BJ (cell line): ENCODE measurements at places on chromosomes 16 and 17.

GRCh38 chr17:59830846-59831486 is 61.8 kb downstream of the TUBD1 start:
- DNase-seq = no peak

GRCh38 chr17:58327363-58328194 is 1.0 kb downstream of the TSPOAP1 start:
- no peak for DNase-seq

DNA sequence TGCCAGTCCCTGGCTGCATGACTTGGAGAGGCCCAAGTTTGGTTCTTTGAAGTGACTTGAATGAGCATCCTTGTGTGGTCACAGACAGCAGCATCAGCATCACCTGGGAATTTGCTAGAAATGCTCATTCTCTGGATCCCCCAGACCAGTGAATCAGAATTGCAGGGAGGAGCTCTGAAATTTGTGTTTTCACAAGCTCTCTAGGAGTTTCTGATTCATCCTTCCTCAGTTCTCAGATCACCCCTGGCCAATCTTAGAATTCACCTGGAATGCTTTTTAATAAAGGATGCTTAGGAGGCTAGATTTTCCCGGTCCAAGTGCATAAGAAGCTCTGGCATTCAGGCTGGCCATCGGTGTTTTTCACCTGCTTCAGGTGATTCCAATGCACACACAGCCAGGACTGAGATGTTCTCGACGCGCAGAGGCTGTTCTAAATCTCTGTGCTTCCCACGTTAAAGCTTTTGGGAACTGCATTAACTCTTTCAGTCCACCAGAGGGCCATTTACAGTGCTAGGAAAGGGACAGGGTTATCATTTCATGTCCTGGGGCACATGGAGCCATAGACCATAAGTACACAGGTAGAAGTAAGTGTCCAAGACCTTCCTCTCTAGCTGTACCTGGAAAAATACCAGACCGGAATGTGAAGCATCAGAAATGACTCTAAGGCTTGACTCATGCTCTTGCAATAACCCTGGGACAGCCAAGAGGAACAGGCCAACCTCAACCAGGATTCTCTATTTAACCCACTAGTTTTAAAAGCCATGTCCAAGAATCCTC is 85.7 kb upstream of the XYLT1 start:
- DNase-seq = no peak

GRCh38 chr17:38569701-38570512 is 35.8 kb downstream of the SRCIN1 start:
- no peak for DNase-seq

GRCh38 chr16:3274490-3274889 is 8.8 kb upstream of the ZNF263 start:
- no peak for DNase-seq

GRCh38 chr16:46690281-46691178 is 1.1 kb downstream of the ORC6 start:
- DNase-seq = no peak

DNA sequence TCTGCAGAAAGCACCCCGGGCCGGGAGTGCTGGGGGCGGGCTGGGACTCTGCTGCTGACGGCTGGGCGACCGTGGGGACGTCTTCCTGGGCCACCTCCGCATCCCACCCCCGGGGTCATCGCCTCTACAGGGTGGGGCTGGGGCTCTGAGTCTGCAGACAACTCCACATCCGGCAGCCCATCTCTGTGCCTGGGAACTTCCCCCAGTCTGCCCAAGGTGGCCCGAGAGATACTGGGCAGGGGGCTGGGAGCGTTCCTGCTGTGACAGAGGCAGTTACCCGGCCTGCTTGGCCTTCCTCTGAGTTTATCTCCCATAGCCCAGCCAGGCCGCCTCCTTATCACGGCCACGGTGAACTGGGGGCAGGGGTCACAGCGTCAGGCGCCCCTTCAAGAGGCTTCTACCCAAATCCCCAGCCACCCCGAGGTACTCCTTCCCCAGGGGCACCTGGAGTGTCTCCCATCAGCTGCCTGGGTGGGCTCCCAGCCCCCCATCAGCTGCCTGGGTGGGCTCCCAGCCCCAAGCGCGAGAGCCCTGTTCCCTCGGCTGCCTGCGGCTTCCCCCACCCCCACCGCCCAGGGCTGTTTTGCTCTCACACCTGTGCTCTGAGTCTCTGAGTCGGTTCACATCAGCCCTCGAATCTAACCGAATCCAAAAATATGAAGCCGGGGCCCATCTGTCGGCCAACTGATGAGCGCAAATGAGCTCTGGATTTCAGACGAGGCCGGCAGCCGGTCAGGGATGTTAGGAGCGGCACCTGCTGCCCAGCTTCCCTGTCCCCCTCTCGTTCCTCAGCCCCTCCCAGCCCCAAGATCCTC is 15.6 kb upstream of the CBFA2T3 start:
- DNase-seq = no peak

GRCh38 chr17:3735515-3735914 is 11.8 kb downstream of the HASPIN start:
- DNase-seq = no peak

GRCh38 chr17:57861000-57861789 is 11.4 kb upstream of the MRPS23 start:
- no peak for DNase-seq

DNA sequence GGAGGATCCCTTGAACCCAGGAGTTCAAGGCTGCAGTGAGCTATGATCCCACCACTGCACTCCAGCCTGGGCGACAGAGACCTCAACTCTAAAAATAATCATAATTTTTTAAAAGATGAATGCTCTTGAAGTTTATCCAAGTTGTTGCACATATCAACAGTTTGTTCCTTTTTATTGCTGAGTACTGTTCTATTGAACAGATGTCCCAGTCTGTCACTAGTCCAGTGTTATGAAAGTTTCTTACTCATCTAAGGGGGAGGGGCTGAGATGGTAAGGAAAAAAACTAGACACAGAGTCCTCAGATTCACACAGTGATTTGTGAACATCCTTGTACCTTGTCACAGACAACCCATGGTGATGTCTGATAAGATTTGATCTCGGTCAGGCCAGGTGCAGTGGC is 3.9 kb downstream of the ACAP1 start:
- DNase-seq = no peak

DNA sequence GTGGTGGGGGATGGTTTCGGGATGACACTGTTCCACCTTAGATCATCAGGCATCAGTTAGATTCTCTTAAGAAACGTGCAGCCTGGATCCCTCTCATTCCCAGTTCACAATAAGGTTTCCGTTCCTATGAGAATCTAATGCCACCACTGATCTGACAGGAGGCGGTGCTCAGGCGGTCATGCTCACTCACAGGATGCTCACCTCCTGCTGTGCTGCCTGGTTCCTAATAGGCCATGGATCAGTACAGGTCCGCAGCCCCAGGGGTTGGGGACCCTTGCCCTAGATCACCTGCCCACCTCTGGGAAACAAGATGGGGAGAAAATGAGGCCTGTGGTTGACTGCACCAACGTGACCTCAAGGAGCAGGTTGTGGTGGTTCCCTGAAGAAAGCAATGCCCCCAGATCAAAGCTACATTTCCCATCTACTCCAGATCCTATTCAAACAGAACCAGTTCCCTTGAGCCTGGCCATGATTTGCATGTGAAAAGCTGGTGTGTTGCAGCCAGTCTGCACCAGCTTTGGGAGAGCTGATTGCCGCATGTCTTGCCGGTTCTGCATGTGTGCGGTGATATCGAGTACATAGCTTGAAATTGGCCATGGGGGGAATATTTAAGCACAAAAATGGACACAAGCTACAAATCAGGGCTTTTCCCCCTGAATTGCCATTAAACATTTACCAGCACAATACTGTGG is 183.2 kb upstream of the HSBP1 start:
- no peak for DNase-seq

- no peak for DNase-seq
Measured at GRCh38 chr17:78442648-78443218, 64.3 kb downstream of the PGS1 start.

DNA sequence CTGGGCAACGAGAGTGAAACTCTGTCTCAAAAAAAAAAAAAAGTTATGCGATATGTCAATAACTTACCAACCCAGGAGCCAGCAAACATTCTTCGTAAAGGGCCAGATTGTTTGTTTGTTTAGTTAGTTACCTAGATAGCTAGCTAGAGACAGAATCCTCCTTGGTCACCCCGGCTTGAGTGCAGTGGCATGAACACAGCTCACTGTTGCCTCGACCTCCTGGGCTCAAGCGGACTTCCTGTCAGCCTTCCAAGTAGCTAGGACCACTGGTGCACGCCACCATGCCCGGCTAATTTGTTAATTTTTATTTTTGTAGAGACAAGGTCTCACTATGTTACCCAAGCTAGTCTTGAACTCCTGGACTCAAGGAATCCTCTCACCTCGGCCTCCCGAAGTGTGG is 113.0 kb downstream of the LITAF start:
- no peak for DNase-seq

DNA sequence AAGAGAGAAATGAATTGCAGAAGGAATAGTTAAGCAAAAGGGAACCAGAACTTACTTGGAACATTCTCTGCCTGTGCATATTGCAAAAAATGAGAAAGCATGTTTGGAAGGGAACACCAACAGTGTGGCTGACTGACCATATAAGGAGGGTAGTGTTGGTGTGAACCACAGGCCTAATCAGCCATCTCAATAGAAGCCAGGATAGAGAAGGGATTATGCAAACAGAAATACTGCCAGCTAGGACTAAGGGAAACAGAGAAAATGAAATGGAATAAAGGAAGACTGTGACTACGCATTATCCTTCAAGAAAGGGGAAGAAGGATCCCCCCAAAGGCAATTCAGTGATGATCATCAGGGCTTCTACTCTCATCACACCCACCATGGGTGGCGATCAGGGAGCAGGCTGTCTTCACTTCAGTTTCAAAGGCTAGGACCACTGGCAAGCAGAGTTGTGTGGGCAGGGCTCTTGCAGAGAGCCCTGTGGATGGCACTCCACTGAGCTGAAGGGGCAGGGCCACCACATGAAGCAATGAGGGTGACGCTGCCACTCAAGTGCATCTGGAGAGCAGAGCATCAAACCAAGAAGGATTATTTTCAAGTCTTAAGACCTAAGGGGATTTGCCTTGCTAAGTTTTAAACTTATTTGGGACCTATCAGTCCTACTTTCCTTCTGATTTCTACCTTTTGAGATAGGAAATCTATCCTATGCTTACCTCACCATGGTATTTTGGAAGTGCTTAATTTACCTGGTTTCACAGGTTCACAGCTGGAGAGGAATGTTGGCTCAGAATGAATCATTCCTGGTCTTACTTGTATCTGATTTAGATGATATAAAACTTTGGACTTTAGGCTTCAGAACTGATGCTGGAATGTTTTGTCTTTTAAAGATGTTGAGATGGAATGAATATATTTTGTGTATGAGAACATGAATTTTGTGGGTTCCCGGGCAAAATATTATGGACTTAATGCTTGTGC is 140.5 kb downstream of the SSH2 start:
- DNase-seq = no peak

DNA sequence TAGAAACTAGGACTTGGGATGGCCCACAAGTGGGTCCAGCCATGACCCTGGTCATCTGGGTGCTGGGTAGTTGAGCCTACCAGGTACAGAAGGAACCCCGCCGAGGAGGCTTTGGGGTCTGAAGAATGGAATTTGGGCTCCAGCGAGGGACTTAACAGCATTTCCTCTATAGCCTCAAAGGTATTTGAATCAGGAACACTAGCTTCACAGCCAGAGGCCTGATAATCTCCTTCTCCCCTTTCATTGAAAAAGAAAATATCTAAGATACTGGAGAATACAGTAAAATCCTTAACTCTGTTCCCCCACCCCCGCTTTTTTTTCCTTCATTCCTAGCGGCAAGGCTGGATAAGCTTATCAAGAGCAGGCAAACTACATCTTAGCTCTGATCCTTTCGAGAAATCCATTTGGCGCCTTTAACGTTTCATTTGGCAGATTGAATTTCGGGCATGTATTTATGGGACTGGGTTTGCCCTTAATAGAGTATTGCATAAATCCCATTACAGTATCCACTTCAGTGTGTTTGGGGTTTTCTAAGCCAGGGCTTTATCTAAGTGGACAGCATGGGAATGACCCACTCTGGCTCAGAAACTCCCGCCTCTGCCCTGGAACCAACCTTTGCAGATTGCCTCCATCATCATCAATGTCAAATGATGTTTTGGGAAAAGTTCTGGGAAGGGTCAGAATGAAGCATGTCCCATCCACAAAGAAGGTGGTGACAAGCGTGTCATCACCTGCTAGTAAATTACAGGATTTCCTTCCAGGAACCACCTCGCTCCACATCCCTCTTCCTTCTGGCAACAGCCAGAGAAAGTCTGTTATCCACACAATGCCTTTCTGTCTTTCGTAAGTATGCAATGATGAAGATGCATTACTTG is 36.9 kb downstream of the XYLT1 start:
- DNase-seq = no peak

- DNase-seq = no peak
Measured at GRCh38 chr17:50817838-50818237, 17.5 kb upstream of the WFIKKN2 start.
